Stimulated activated naive B cell treated with anti-CD40 and anti-IgM and Interleukin-4, amounts not matched to agents 10 μg/mL and 1 μg/mL and 100 μg/mL, for 72 hours (primary cell): ENCODE measurements at places on chromosomes 11 and 22.
A peak's percentile ranks its signal among the peaks of the same experiment; 100 is the strongest.

DNA sequence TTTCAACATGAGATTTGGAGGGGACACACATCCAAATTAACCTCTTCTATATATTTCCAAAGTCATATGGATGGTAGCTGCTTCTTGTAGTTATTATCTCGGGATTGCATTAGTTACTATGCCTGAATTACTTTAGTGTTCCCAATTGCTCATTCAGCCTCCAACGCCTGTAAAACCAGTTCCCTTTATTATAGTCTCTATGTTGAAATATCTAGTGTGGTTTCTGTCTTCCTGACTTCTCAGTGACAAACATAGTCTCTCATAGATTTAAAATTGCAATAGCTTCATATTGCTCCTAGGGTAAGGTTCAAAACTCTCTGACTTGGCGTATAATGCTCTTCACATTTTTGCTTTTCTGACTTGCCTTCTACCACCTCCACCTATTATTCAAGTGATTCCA, 366.4 kb downstream of the CASP12 start:
- no peaks in the 10 kb centered on the region for H3K36me3 ChIP-seq
- no peak overlapping the region for H3K27ac ChIP-seq
- no peaks in the 10 kb centered on the region for H3K27me3 ChIP-seq
- no peaks in the 10 kb centered on the region for H3K4me1 ChIP-seq

GRCh38 chr11:76205252-76206076, 838 bp downstream of the WNT11 start:
- peak overlapping the region; percentile 79 for H3K4me3 ChIP-seq
- DNase-seq = no peak
- peaks cover 40% of the 10 kb centered on the region for H3K4me1 ChIP-seq
- H3K27ac ChIP-seq = no peak overlapping the region

- H3K27me3 ChIP-seq = peaks cover 13% of the 10 kb centered on the region
- H3K4me3 ChIP-seq = no peak overlapping the region
- no peak overlapping the region for H3K27ac ChIP-seq
- no peak for DNase-seq
- no peaks in the 10 kb centered on the region for H3K36me3 ChIP-seq
Measured at GRCh38 chr11:133835593-133836548, 9.4 kb downstream of the SPATA19 start.

DNA sequence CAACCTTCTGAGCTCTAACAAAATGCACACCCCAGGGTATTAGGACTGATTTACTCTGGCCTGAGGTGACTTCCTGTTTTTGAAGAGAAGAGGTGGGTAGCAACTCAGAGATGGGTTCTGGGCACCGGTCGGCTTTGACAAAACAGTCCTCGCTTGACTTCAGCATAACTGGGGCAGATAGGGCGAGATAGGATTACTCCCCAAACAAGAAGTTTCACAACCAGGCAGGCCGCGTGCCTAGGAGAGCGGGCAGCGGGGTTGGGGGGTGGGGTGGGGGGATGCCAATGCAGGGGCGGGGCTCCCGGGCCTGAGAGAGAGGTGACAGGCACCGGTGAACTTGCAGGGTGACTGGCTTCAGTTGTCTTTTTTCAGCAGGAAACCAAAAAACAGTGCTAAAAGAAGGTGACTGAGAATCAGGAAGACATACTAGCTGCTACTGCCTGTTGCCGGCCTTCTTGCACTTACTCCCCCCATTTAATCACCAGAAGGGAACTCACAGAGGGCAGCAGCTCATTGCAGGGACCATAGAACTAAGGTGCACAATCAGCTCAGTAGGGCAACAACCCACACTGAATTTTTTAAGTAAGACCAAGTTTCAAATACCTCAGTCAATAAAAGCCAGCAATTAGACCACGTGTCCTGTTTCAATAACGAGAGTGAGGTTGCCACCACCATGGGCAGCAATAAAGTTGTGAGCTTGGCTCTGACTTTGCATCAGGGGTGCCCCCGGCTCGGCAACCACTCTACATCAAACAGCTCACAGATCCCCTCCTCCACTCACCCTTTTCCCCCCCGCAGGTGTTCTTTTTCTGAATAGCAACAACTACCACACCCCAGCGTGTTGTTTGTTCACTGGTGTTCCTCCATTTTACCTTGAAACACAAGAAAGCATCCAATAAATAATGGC, 37.2 kb upstream of the ETS1 start:
- peak; percentile 76 for DNase-seq
- H3K27ac ChIP-seq = peak overlapping the region; percentile 96
- H3K4me1 ChIP-seq = peaks cover 100% of the 10 kb centered on the region
- H3K4me3 ChIP-seq = peak overlapping the region; percentile 71

DNA sequence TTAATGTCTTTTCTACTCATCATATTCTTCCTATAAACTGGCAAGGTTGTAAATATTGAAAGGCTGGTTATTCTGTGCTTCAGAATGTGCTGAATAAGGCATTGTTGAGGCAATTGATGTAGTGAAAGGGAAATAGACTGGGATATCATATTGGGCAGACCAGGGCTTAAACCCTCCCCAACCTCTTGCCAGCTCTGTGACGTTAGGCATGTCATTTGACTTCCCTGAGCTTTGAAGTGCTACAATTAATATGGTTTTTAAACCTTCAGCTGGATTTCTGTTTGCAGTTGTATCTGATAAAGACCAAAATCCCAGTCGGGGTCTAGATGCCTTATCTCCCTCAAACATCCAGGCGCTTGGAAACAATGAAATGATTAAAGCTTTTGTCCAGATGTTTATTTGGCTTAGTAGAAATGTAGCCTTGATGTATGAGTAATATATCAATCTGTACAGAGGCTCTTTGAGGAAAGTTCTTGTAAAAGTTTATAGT, 208.1 kb downstream of the DBX1 start:
- no peak overlapping the region for H3K4me3 ChIP-seq
- no peak for DNase-seq
- H3K36me3 ChIP-seq = no peaks in the 10 kb centered on the region

DNA sequence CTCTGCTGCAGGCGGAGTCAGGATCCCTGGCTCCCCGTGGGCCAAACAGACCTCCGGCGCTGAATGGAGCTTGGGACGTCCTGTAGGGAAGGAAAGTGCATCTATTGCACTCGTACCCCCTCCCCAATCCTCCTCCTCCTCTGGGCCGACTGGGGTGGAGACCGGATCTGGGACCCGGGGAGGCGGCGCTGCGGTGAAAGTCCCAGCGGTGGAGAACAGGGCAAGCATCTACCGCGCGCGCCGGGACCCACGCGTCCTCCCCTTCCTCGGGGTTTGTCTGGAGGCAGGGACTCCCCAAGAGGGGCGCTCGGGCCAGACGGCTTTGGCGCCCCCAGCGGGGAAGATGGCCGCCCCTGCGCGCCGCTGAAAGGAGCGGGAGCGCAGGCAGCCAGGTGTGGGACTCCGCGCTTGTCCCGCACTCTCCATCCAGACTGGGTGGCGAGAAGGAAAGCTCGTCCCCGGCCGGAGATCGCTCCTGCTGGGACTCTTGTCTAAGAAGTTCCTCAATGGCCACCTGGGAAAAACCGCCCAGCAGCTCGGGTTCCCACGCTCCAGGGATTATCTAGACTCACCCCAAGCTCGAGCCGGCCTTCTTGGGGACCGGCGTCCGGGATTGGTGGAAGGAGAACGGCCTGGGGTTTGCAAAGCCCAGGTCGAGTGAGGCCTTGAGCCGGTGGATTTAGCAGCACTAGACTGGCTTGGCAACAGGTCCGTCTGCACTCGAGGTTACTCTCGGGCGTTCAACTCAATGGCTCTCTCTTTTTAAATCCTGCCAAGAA, 718 bp downstream of the FADS2 start:
- H3K4me1 ChIP-seq = peaks cover 69% of the 10 kb centered on the region
- DNase-seq = peak; percentile 34
- peaks cover 44% of the 10 kb centered on the region for H3K36me3 ChIP-seq
- H3K27ac ChIP-seq = peak overlapping the region; percentile 98
- peak overlapping the region; percentile 98 for H3K4me3 ChIP-seq

GRCh38 chr11:65355776-65356393, 1.3 kb downstream of the TIGD3 start:
- no peak for DNase-seq
- peaks cover 11% of the 10 kb centered on the region for H3K36me3 ChIP-seq
- peaks cover 25% of the 10 kb centered on the region for H3K4me1 ChIP-seq
- no peaks in the 10 kb centered on the region for H3K27me3 ChIP-seq
- peak overlapping the region; percentile 98 for H3K27ac ChIP-seq

DNA sequence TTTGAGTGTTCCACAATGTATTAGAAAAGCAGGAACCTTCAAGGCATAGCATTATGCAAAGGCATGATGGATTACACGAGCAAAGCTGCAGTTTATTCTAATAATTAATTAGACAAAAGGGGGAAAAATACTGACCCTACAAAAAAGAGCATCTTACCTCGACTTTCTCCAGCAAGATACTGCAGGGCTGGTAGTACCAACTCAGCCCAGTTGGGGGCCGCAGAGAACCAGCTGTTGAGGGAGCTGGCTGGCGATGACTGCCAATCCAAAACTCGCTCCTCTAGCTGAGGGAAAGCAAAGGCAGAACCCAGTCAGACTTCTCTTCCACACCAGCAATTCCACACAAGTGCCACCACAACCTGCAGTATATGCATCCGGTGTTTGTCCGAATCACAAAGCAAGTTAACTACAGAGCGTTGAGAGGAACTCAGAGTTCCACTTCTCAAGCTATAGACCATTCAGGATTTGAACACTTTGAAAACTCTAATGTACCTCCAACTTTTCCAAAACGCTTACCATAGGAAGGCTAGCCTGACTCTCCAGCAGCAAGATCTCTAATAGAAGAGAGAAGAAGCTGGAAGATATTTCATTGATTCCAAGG, 13.7 kb downstream of the NFRKB start:
- no peaks in the 10 kb centered on the region for H3K27me3 ChIP-seq
- H3K27ac ChIP-seq = no peak overlapping the region
- peaks cover 2% of the 10 kb centered on the region for H3K4me1 ChIP-seq
- DNase-seq = no peak

- H3K27me3 ChIP-seq = no peaks in the 10 kb centered on the region
- no peak overlapping the region for H3K27ac ChIP-seq
- H3K4me3 ChIP-seq = no peak overlapping the region
- H3K36me3 ChIP-seq = no peaks in the 10 kb centered on the region
- DNase-seq = no peak
Measured at GRCh38 chr11:104565583-104565961, 332.7 kb downstream of the CASP12 start.

DNA sequence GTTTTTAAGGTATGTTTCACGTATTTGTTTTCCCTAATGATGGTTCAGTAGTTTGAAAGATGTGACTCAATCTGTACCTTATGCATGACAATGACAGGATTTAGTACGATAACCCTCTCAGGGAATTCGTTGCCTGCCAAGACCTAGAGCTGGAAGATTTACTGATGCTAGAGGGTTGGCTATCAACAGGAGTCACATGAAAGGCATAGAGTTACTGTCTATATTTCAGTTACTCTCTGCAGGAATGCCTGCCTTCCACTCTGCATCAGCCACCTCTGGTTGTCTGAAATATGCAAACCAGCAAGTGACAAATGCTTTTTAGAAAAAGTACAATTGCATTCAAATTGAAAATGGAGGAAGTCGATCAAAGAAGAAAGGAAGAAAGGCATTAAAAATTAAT, 276.3 kb upstream of the RAG2 start:
- H3K4me1 ChIP-seq = no peaks in the 10 kb centered on the region
- no peak for DNase-seq
- no peaks in the 10 kb centered on the region for H3K36me3 ChIP-seq
- no peak overlapping the region for H3K4me3 ChIP-seq
- no peaks in the 10 kb centered on the region for H3K27me3 ChIP-seq
- H3K27ac ChIP-seq = no peak overlapping the region

DNA sequence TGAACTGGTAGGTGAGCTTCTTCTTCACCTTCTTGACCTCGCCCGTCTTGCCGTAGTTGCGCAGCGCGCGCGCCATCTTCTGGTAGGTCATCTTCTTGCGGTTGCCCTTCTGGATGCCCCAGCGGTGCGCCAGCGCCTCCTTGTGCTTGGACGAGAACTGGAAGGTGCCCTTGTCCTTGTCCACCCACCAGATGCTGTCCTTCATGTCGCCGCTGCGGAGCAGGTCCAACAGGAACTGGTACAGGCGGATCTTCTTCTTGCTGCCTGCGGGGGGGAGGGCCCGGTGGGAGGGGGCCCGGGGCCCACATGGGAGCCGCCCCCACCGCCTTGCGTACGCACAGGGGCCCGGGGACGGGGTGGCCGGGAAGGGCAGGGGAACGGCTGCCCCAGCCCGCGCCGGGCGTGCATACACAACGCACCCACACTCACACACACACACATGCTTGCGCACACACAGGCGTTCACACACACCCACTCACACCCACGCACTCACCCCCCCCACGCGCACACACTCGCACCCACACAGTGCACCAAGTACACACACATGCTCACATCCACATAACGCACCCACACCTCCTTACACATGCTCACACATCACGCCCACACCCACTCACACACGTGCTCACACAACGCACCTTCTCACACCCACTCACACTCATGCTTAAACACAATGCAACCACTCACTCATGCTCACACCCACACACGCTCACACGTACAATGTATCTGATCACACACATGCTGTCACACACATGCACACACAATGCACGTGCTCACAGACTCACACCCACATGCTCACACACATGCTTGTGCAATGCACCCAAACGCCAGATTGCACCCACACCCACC, 3.0 kb upstream of the MYBPC3 start:
- no peak for DNase-seq
- H3K36me3 ChIP-seq = peaks cover 17% of the 10 kb centered on the region
- no peaks in the 10 kb centered on the region for H3K27me3 ChIP-seq
- no peak overlapping the region for H3K4me3 ChIP-seq
- H3K27ac ChIP-seq = no peak overlapping the region
- H3K4me1 ChIP-seq = peaks cover 10% of the 10 kb centered on the region

DNA sequence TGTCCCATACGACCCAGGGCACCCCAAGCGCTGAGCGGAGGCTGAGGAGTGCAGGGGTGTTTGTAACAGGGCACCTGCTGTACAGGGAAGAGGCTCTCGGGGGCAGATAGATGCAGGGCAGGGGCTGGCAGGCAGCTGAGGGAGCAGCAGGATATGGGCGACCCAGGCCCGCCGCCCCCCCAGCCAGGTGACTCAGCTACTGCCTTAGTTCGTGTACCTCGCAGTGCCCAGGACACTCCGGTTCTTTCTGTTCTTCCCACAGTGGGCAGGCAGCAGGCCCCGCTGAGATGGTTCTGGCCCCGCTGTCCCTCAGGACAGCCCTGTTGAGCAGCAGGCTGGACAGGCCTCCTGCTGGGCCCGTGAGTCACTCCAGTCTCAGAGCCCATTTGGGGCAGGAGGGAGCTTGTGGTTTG, 16.2 kb downstream of the PHLDA2 start:
- no peak overlapping the region for H3K27ac ChIP-seq
- H3K4me3 ChIP-seq = no peak overlapping the region
